NCI-H526 (cell line): ENCODE measurements at places on chromosomes 11 and 22.

GRCh38 chr11:106989078-106989455, 29.2 kb downstream of the GUCY1A2 start:
- no peak for DNase-seq

DNA sequence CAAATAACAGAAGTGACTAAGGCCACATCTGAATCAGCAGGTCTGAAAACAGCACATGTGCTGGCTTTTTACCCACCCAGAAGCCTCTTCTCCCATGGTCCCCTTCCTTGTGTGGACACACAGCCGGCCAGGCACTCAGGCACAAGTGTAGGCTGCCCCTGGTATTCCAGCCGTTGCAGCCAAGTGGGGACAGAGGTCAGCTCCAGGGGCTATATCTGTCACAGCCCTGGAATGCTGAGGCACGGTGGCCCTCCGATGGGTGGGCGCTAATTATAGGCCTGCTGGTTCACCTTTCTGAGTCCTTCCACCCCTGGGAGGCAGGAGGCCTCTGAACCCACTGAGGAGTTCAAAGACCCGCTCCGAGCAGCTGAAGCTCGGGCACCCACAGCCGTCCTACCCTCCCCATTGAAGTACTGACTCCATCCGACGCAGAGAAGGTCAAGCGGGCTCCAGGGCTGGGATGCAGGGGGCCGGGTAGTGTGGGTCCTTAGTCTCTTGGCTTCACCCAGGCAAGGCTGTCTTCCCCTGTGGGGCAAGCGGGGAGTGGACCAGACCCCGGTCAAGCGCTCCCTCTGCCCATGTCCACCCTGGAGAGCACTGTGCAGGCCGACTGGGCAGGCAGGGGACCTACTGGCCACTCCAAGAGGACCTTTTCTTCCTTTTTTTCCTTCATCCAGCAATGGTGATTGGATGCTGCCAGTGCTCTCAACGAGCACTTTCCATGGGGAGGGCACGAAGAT, 14.3 kb downstream of the FGF3 start:
- DNase-seq: no peak

DNA sequence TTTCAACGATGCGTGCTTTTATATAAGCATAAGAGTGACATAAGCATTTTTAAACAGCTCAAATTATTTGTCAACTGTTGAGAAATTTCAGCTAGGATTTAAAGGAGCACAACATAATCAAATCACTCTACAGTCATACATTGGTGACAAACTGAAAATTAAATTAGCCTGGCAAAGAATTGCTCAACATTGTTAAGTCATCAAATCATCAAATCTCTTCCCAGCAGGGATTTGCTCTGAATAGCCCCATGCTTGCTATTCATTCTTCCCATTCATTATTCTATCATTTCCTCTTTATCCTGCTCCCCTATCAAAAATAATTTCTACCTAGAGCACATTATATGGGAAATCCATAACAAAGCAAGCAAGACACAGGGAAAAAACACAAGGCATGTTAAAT, 198.7 kb upstream of the LUZP2 start:
- DNase-seq: no peak

GRCh38 chr11:827897-828192, at the start of gene CRACR2B:
TSS of gene CRACR2B (plus strand) at chr11:827919. CDS start at chr11:828608, 689 bp downstream.
- DNase-seq: no peak

GRCh38 chr11:128279866-128280265, 307.5 kb downstream of the ETS1 start:
- DNase-seq: no peak

DNA sequence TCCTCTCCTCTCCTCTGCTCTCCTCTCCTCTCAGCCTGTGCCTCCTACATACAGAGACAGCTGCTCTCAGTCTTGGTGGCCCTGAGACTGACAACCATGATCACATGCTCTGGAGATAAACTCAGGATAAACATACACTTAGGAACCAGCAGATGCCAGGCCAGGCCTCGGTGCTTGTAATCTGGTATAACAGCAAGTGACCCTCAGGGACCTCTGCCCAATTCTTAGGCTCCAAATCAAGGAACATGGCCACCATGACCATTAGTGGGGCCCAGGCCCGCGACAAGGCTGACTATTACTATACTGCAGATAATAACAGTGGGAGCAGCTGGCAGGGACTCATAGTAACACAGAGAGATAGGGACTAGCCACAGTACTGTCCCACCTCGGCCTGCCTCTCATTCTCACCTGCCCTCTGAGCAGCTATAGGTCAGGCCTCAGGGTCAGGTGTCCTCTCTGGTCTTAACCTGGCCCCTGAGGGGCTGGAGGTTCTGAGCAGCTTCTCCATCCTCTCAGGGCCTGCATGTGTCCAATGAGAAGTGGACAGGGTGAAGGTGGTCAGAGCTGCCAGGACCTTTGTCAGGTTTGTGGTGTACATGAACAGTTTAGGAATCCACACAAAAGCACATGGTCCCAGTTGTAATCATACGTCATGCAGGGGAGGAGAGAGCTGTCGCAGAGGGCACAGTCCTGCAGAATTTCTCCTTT, 106.1 kb downstream of the GGTLC2 start:
- no peak for DNase-seq

DNA sequence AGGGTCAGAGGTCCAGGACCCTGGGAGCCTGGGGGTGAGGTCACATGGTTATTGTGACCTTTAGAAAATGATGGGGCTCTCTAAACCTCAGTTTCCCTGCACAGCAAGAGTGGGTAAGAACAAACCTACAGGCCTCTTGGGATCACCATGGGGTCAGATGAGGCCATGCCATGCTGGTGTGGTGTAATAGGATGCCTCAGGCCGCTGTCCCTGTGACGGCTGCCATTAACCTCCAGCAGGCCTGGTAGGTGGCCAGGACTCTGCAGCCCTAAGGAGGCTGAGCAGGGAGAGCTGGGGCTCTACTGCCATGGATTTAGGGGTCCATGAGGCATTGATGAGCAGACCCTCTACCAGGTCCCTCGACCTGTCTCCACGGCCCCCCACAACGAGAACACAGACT, 265.5 kb downstream of the CTTN start:
- DNase-seq: no peak

- DNase-seq: no peak
Measured at GRCh38 chr11:80532633-80533232, 1091.9 kb upstream of the TENM4 start.

GRCh38 chr11:65776710-65777141, 4.0 kb downstream of the AP5B1 start:
- no peak for DNase-seq
